ENCODE measurements at places on chromosomes 16 and 17.

- no peak for DNase-seq
Observed at GRCh38 chr16:20916942-20917341, 16.4 kb downstream of the LYRM1 start.

GRCh38 chr17:59067756-59068155, 38.9 kb downstream of the TRIM37 start:
- no peak for DNase-seq

DNA sequence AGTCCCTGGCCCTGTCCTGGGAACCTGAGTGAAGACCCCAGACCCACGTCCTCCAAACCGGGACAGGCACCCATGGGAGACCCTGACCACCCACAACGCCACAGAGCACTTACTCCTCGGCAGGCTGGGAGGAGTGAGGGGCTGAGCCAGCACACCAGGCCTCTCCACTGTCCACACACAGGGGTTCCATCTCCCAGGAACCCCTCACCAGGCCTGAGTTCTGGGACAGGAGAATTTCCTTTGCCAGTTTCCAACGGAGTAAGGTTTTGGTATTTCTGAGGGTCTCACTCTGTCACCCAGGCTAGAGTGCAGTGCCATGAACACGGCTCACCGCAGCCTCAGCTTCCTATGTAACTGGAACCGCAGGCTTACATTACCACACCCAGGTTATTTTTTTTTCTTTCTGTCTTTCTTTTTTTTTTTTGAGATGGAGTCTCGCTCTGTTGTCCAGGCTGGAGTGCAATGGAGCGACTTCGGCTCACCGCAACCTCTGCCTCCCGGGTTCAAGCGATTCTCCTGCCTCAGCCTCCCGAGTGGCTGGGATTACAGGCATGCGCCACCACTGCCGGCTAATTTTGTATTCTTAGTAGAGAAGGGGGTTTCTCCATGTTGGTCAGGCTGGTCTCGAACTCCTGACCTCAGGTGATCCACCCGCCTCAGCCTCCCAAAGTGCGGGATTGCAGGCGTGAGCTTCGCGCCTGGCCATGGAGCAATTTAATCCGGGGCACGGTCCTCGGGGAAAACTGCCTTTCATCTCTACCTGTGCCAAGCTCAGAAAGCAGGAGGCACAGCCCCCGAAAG, 1.6 kb downstream of the PGAP6 start:
- no peak for DNase-seq

DNA sequence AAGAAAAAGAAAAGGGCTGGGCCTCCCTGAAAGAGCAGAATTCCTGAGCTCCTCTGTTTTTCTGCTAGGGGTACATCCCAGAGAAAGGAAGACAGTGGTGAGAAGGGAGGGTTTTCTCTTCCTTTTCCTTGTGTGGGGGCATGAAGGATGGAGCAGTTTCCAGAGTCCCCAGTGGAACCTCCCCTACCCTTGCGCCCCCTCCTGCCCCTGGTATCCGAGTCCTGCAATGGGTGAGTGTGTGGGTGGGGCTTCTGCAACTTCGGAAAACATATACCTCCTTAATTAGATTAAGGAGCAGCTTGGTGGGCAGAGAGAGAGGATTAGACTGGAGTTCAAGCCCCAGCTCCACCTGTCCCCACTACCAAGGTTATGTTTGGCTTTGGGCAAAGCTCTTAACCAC, 5.4 kb upstream of the GIP start:
- no peak for DNase-seq

- DNase-seq = no peak
Observed at GRCh38 chr17:40457369-40457768, 14.1 kb downstream of the IGFBP4 start.

GRCh38 chr16:74627506-74628220, 20.7 kb upstream of the GLG1 start:
- peak; percentile 74 for DNase-seq

GRCh38 chr17:17739388-17740066, 58.3 kb downstream of the RAI1 start:
- DNase-seq = no peak

GRCh38 chr17:76529224-76530094, 8.1 kb downstream of the CYGB start:
- DNase-seq = no peak

GRCh38 chr16:84453061-84453752, 51.3 kb downstream of the MEAK7 start:
- no peak for DNase-seq

DNA sequence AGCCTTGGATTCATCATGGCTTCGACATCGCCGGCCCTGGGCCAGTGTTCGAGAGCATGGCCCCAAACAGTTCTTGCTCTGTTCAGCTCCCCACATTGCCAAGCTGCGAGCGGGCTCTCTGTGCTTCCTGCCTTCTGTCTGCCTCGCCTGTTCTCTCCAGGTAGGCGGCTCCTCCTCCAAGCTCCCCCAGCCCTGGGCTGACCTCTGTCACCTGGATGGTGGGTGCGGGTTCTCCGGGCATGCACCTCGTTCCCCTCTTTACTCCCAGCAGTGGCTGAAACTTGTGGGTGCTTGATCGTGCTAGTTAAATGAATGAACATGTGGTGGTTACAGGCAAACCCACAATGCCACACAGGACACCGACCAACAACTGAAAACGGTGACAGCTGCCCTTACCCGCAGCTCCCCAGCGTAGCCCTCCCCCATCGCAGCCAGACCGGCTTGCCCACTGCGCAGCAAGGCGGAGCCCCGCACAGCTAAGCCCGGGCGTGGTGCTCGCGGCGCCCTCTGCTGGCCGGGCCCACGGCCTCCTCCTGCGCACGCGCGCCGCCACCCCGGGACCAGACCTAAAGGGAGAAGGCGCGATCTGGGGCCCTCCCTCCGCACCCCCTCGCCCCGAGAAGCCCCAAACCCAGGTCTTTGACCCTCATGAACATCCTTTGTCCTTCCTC, 23.0 kb upstream of the EIF1 start:
- peak; percentile 48 for DNase-seq

GRCh38 chr17:9922012-9922848, 17.2 kb upstream of the RCVRN start:
- no peak for DNase-seq

- no peak for DNase-seq
Observed at GRCh38 chr17:48169926-48170325, 62.4 kb downstream of the SNX11 start.

GRCh38 chr16:86121374-86122010, 222.5 kb downstream of the IRF8 start:
- no peak for DNase-seq

DNA sequence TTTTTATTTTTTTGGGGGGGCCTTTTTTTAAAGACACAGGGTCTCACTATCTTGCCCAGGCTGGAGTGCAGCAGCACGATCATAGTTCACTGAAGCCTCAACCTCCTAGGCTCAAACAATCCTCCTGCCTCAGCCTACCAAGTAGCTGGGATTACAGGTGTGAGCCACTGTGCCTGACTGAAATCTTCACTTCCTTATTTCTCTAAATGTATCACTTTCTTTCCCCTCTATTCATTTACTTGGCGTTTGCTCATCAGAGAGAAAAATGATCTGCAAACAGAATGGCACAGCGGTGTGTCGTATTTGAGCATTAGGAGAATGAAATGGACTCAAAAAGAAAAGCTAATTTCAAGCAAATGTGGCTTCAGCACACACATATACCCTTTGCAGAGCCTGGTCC, 44.3 kb upstream of the CDH5 start:
- no peak for DNase-seq

- no peak for DNase-seq
Observed at GRCh38 chr17:72665852-72666851, 426.3 kb downstream of the SLC39A11 start.

DNA sequence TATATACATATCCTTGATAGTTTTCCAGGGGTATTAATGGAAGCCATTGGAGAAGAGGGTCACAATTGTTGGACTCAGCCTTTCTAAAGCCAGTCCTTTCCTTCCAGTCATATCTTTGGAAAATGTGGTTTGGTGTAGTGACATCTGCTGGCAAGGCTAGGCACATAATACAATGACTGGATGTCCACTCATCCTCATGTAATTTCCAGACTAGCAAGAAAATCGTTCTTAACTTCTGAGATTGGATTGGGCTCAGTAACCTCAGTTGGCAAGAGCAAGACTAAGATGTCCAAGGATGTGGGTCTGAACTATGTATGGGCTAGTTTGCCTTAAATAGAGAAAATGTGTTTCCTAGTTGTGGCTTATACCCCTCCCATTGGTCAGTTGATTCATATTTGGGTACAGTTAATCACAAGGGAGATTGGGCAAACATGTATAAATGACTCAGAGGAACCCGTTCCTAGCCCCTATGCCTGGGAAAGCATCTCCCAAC, 8.7 kb upstream of the KAT7 start:
- peak; percentile 63 for DNase-seq

- DNase-seq = no peak
Observed at GRCh38 chr16:682493-683395, 1.4 kb downstream of the JMJD8 start.

GRCh38 chr16:59030923-59031485, 296.9 kb upstream of the GOT2 start:
- DNase-seq = no peak

- DNase-seq = no peak
Observed at GRCh38 chr17:45116434-45117016, 15.8 kb downstream of the PLCD3 start.

DNA sequence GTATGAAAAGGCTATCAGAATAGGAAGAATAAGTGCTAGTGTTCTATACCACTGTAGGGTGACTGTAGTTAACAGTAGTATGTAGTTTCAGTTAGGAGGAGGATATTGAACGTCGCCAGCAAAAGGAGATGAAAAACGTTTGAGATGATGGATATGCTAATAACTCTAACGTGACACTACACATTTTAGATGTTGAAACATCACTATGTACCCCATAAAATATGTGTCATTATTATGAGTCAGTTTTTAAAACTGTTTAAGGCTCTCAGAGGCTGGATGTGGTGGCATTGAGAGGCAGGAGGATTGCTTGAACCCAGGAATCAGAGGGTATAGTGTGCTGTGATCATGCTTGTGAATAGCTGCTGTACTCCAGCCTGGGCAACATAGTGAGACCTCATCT, 31.8 kb downstream of the UBN1 start:
- no peak for DNase-seq

GRCh38 chr17:40351359-40352236, 12.9 kb downstream of the GJD3 start:
- DNase-seq = no peak

DNA sequence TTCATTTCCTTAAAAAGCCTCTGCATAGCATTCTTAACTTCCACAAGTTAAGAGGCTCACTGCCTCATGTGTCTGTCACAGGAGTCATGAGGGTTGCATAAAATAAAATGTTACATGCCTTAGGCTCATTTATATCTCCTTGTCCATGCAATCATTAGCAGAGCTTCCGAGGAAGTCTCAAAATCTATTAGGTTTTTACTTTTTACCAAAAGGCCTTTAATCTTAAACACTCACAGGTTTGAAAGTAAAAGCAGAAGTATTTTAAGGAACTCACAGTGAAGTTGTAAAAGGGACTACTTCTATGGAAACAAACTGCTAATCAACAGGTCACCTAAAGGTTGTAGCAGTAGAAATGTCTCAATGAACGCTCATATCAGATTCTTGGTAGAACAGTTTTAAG, 5.2 kb upstream of the ATP6V0A1 start:
- no peak for DNase-seq

DNA sequence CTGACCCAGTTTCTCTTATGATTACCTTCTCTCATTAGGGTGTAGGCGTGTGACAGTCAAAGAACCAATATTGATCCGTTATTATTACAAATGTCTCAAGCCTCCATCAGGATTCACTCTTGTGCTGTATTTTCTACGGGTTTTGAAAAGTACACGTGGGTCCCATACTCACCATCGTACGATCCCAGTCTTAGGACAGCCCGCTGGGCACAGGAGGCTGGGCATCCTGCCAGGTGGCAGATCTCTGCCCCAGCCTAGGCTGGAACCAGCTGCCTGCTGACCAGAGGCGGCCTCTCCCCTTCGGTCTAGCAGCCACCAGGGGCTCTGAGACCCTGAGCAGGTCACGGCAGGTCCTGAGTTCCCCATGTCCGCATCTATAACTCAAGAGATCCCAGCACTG, 2.0 kb upstream of the METRNL start:
- no peak for DNase-seq

DNA sequence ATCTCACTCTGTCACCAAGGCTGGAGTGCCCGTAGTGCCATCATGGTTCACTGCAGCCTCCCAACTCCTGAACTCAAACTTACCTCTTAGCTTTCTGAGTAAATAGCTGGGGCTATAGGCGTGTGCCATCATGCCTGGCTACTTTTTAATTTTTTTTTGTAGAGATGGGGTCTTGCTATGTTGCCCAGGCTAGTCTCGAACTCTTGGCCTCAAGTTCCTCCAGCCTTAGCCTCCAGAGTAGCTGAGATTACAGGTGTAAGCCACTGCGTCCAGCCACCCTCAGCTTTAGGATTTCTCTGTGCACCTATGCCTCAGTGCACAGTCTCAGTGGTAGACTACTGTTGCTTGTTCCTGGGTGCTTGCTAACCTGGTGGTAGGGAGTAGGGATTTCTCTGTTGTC, 5.5 kb downstream of the SLC7A6 start:
- DNase-seq = no peak

DNA sequence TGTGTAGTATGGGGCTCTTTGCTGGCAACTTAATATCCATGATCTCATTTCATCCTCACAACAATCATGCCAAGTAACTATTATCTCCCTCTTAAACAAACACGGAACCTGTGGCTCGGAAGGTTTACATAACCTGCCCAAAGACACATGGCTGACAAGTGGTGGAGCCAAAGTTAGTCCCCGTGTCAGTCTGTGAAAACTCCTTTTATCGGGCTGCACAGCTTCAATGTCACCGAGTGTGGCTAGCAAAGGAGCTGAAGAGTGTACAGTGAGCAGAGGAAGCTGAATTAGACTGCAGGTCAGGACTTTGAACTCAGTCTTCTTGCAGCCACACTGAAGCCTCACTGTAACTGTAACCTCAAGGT, 80.3 kb downstream of the PARN start:
- peak; percentile 37 for DNase-seq

DNA sequence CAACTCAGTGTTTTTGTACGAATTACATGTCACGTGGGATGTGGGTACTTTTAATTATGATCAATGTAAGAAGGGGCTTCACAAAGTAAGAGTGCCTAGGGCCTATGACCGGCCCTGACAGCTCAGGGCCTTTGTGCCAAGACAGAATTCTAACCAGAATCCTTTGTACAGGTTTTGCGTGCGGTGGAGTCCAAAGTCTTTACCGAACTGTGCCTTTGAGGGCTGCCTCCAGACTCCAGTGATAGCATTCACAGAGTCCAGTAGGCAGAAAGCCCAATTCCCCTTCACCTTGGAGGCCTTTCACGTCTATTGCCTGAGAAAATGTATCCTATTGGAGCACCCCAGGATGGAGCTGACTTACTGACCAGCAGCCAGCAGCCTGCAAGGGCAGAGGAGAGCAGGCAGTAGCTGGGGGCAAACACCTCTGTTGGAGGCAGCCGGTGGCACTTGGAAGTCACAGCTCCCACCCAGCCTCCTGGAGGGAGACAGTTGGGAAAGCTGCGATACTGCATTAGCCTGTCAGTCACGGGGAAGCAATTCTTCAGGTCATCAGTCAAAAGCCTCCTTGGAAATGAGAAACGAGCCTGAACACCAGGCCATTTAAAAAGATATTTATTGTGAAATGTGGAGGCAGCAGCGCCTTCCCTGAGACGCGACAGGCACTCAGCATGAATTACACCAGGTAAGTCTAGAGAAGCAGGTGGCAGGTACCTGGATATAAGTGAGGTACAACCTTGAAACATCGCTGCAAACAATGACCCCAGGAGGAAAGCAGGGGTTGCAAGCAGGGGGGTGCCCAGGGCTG, 98.1 kb upstream of the CDYL2 start:
- DNase-seq = no peak

- DNase-seq = peak; percentile 73
Observed at GRCh38 chr16:72876221-72876620, 171.7 kb downstream of the ZFHX3 start.

GRCh38 chr17:76398523-76399174, 14.2 kb downstream of the SPHK1 start:
- DNase-seq = no peak

GRCh38 chr16:83913245-83913633, 14.3 kb downstream of the MLYCD start:
- DNase-seq = no peak
